ENCODE measurements at places on chromosomes 7 and 10. TPM values are rescaled to one million over a fixed set of nuclear protein-coding genes. Genes with fewer than 3 reads are reported as not detected.

NAT16 gene
- not detected for total RNA-seq

DNA sequence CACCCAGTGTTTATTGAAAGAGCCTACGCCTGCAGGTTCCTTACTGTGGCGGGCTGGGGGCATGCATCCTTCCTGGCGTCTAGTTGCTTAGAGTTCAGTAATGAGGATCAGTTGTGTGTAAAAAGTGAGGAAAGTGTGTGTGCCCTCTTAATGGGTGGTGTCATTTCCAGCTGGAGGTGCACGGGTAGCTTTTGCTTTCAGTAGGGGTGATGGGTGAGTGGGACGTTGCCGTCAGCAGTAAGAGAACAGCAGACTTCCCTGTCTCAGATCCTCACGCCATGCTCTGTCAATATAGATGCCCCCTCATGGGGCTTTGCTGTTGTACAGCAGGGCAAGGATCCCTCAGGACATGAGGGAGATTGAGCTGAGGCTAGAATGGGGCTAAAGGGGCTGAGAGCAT lies 352.6 kb upstream of the GALNT17 start:
- DNase-seq: no peak

SLC37A3 gene
- total RNA-seq: 9.7 TPM

GRCh38 chr7:78587443-78588044 lies 789.0 kb downstream of the PHTF2 start:
- no peak for DNase-seq

DNA sequence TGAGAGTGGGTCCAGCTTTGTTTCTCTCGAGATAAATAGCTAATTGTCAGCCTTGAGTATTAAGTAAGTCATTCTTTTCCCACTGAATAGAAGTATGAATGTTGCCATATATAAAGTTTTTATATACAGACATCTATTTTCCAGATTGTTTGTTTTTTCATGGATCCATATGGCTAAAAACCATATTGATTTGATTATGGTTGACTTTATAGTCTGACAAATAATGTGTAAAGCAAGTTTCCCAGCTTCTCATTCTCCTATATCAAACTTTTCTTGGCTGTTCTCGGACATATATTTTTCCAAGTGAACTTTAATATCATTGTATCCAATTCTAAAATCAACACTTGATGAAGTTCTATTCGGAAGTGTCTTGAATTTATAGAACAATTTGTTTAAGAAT lies 352.4 kb upstream of the MEOX2 start:
- no peak for DNase-seq
